ENCODE measurements at places on chromosomes 3 and 15.

- DNase-seq, result no peak
These were observed 1.3 kb downstream of the AMIGO3 start for GRCh38 chr3:49717959-49718857.

- peak; percentile 98 for DNase-seq
These were observed 106.7 kb downstream of the DPH6 start for GRCh38 chr15:35439291-35439690.

- peak; percentile 24 for DNase-seq
These were observed 519 bp downstream of the LYSMD2 start for GRCh38 chr15:51736751-51737521.

DNA sequence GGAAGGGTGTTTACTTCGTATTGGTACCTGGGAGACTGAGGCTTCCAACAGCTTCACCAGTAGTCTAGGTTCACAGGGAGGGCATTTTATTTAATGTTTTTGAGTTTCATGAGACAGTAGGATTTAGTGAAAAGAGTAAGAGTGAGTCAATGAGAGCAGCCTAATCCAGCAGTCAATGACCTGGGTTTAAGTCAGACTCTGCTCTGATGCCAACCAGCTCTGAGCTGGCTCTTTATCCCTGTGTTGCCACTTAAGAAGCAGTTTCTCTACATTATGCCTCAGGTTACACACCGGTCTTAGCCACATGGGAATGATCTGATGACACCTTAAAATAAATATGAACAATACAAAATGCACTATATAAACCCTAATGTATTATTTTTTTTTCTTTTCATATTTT is 59.4 kb upstream of the KCNMB2 start:
- DNase-seq, result no peak

- DNase-seq, result peak; percentile 92
These were observed 67.6 kb upstream of the HACD2 start for GRCh38 chr3:123652342-123652984.

Measured in fibroblast of skin of scalp (primary cell).